ENCODE measurements at places on chromosomes 7 and 10. TPM values are rescaled to one million over a fixed set of nuclear protein-coding genes. Genes with fewer than 3 reads are reported as not detected.

Gene PHYHIPL
- 30.4 TPM for total RNA-seq

Gene ARHGEF5
- 1.3 TPM for total RNA-seq

Gene NUTM2A
- 3.1 TPM for total RNA-seq

Gene GOLGA7B
- 16.6 TPM for total RNA-seq

Gene MINPP1
- total RNA-seq, result 22.2 TPM

Gene TNKS2
- total RNA-seq, result 135 TPM

Gene PLA2G12B
- total RNA-seq, result not detected

Measured in parietal lobe (tissue), 2 donors.